ENCODE measurements at places on chromosomes 12 and 14.

DNA sequence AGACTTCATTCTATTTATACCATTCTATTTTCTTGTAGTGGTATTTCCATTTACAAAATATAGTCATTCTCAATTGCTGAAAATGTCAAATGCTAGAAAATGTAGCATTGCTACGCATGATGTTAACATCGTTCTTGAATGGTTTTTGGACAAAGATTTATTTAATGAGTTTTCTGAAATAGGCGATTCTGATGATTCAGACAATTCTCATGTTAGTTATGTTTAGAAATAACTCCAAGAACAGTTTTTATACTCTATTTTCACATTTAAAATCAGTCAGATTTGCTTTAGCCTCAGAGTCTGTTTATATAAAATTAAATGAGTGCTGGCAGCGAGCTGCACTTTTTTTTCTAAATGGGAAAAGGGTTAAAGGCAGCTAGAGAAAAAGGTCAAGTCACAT lies 414.8 kb upstream of the MGAT4C start:
- no peak for DNase-seq

- no peak for DNase-seq
Measured at GRCh38 chr12:47892819-47893218, 12.0 kb downstream of the VDR start.

DNA sequence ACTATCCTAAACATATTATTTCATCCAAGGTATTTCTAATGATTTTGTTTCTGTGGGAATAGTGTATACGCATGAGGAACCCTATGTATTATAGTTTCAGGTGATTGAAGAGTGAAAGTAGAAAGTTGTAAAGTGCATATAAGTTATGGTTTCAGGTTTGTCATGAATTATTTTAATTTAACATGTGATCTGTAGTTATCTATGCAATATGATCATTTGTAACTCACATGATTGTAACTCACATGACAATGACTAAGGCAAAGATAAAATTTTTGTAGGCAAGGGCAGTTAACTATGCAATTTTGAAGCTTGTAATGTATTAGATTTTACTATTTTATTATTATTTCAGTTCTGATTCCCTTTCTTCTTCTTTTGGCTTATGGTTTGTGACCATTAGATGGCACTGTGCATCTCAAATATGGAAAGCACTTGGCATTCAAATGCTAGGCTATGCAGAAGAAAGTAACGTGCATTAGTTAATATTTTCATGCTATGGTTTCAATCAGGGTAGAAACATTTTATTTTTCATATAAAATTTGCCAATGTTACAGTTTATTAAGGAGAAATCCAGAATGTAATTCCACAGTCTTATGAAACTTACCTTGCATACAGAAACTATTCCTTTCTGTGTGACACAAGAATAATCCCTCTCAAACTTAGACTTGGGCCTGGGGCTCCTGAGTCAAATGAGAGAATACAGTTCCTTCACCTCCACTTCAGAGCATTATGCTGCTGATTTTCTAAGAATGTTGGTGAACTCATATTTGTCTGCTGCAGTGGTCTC lies 15.8 kb upstream of the TMEM30B start:
- DNase-seq, result no peak

GRCh38 chr14:70358631-70359030 lies 852 bp downstream of the COX16 start:
- DNase-seq, result peak; percentile 12

GRCh38 chr12:53931844-53932581 lies 6.6 kb upstream of the HOXC13 start:
- no peak for DNase-seq

- DNase-seq, result no peak
Measured at GRCh38 chr14:99147366-99147740, 124.6 kb downstream of the BCL11B start.

DNA sequence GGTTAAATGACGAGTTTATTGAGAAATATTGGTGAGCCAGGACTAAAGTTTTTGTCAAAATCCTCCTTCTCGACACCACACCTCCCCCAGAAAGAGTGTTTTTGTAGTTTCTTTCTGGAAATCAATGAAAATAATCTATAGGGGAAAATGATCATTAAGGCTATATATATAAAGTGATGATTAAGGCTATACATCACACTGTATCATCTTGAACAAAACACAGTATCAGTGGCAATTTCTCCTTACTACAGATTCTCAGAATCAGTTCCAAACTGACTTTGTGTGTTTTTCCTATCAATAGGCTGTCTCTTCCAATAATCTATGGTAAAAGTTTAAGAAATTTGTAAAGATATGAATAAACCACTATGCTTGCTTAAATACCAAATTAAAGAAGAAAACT lies 81.7 kb downstream of the IFNG-AS1 start:
- DNase-seq, result no peak

- DNase-seq, result no peak
Measured at GRCh38 chr14:31038521-31039166, 12.5 kb upstream of the STRN3 start.

- DNase-seq, result no peak
Measured at GRCh38 chr12:92226071-92226661, 80.5 kb upstream of the BTG1 start.

All from hindlimb muscle (tissue), 1 donor.